ENCODE measurements at places on chromosomes 5 and 9. TPM values are rescaled to one million over a fixed set of nuclear protein-coding genes. Genes with fewer than 3 reads are reported as not detected.

FGF10 gene
- 8.3 TPM for total RNA-seq

CMYA5 gene
- total RNA-seq = 1.8 TPM

CCDC192 gene
- not detected for total RNA-seq

MSMP gene
- total RNA-seq = not detected

SLCO4C1 gene
- 0.92 TPM for total RNA-seq

RNF183 gene
- not detected for total RNA-seq

APBA1 gene
- total RNA-seq = 93.2 TPM

PHF24 gene
- total RNA-seq = 45.2 TPM

ENHO gene
- total RNA-seq = 58.8 TPM

TAF1L gene
- under 0.01 TPM for total RNA-seq

CNTNAP3 gene
- total RNA-seq = 30.7 TPM

TSSK1B gene
- not detected for total RNA-seq

ANKDD1B gene
- 1.6 TPM for total RNA-seq

GDF9 gene
- total RNA-seq = 1.8 TPM

TRMT10B gene
- total RNA-seq = 3.7 TPM

SLC6A18 gene
- not detected for total RNA-seq

FAT2 gene
- 7.2 TPM for total RNA-seq

PDE6A gene
- total RNA-seq = not detected

SH3TC2 gene
- total RNA-seq = 0.92 TPM

DIPK1B gene
- total RNA-seq = 37.4 TPM

HDHD3 gene
- 10.8 TPM for total RNA-seq

PLPP7 gene
- 9.2 TPM for total RNA-seq

PRRX2 gene
- total RNA-seq = not detected

TAF11L10 gene
- total RNA-seq = not detected

LAMC3 gene
- 3.7 TPM for total RNA-seq

PFN3 gene
- not detected for total RNA-seq

NR4A3 gene
- 2.1 TPM for total RNA-seq

ISL1 gene
- 20.3 TPM for total RNA-seq

ASTN2 gene
- total RNA-seq = 32.8 TPM

IFNA2 gene
- total RNA-seq = not detected

CDKN2B gene
- total RNA-seq = 0.92 TPM

BARHL1 gene
- 0.69 TPM for total RNA-seq

FAM221B gene
- 0.23 TPM for total RNA-seq

PCDHA4 gene
- total RNA-seq = 15.0 TPM

CD274 gene
- 1.6 TPM for total RNA-seq

CLPTM1L gene
- total RNA-seq = 124 TPM

SLCO6A1 gene
- not detected for total RNA-seq

OTP gene
- 3.2 TPM for total RNA-seq

PTGES gene
- total RNA-seq = 9.5 TPM

PCDHGB4 gene
- 14.8 TPM for total RNA-seq

ZCCHC9 gene
- 11.3 TPM for total RNA-seq

NEURL1B gene
- 26.8 TPM for total RNA-seq

NUTM2G gene
- not detected for total RNA-seq

PKD2L2 gene
- 0.46 TPM for total RNA-seq

SCGB3A1 gene
- total RNA-seq = not detected

CDC25C gene
- total RNA-seq = 2.1 TPM

CHSY3 gene
- total RNA-seq = 18.9 TPM

C9 gene
- not detected for total RNA-seq

GOLPH3 gene
- 66.2 TPM for total RNA-seq

CCDC112 gene
- total RNA-seq = 66.7 TPM

PCDHB3 gene
- 13.6 TPM for total RNA-seq

BTNL9 gene
- 4.2 TPM for total RNA-seq

TMEFF1 gene
- 46.6 TPM for total RNA-seq

TRPM6 gene
- total RNA-seq = 2.5 TPM

SH3PXD2B gene
- 27.0 TPM for total RNA-seq

SHOC1 gene
- total RNA-seq = not detected
